ENCODE measurements at places on chromosomes 1 and 21.

DNA sequence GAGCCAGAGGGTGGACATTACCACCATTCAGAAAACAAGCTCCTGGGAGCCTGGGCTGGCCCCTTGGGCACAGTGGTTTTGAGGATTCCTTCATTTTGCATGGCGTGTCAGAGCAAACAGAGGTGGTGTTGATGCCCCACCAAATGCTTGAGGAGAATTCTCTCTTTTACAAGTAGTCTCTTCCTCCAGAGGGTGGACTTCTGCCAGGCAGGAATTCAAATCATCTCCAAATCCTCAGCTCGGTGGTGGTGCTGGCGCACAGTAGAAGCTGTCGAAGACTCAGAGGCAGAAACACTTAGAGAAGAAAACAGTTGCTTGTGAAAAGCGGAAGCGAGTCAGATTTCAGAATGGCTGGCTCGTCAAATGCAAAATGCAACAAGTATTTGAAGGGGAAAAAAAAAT, 3.4 kb upstream of the CHI3L1 start:
- DNase-seq: no peak

- DNase-seq: no peak
Measured at GRCh38 chr1:17790383-17791054, 35.4 kb downstream of the ACTL8 start.

GRCh38 chr1:207646944-207647579, 2.1 kb downstream of the CR1L start:
- DNase-seq: no peak

- DNase-seq: no peak
Measured at GRCh38 chr1:185721553-185721952, 12.6 kb upstream of the HMCN1 start.

DNA sequence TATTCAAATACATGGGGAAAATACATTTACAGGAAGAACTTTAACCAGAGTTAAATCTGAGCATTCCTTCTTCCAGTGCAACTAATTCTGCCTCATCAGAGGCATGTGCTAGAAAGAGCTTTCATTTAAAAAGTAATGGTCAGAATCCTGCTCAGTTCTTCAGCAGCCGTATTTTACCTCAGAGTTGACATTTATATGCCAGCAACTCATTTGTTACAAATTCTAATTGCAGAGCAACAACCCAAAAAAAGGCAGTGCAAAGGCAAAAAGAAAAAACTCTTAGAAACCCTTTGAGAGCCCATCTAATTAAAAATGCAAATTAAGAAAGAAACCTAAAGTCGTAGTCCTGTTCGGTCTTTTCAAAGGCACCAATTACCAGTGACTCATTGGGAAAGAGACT, 392.5 kb downstream of the PBX1 start:
- DNase-seq: no peak

GRCh38 chr1:28735961-28736449, 735 bp upstream of the YTHDF2 start:
- no peak for DNase-seq

- no peak for DNase-seq
Measured at GRCh38 chr1:204073837-204074273, 940 bp downstream of the SOX13 start.
